ENCODE measurements at places on chromosomes 11 and 22. TPM values are rescaled to one million over a fixed set of nuclear protein-coding genes. Genes with fewer than 3 reads are reported as not detected.

Gene SCGB2A2
- not detected for total RNA-seq

Gene PHETA2
- total RNA-seq, result 2.5 TPM

Gene MYRF
- total RNA-seq, result 2.1 TPM

Gene CHKB
- 97.2 TPM for total RNA-seq

Gene LDHAL6A
- not detected for total RNA-seq

- DNase-seq, result no peak
- no peak overlapping the region for H3K27ac ChIP-seq
- peaks cover 68% of the 10 kb centered on the region for H3K4me1 ChIP-seq
- H3K27me3 ChIP-seq, result no peaks in the 10 kb centered on the region
- peaks cover 10% of the 10 kb centered on the region for H3K36me3 ChIP-seq
- no peak overlapping the region for H3K4me3 ChIP-seq
These were observed 36.9 kb downstream of the UBASH3B start for GRCh38 chr11:122692444-122692843.

GRCh38 chr22:30206944-30207343, 39.6 kb downstream of the LIF start:
- no peaks in the 10 kb centered on the region for H3K36me3 ChIP-seq
- no peak overlapping the region for H3K4me3 ChIP-seq
- peak overlapping the region; percentile 60 for H3K27ac ChIP-seq

- peaks cover 43% of the 10 kb centered on the region for H3K4me1 ChIP-seq
- DNase-seq, result peak; percentile 85
- H3K36me3 ChIP-seq, result peaks cover 14% of the 10 kb centered on the region
- H3K4me3 ChIP-seq, result no peak overlapping the region
These were observed 29.2 kb upstream of the XBP1 start for GRCh38 chr22:28829358-28830181.

DNA sequence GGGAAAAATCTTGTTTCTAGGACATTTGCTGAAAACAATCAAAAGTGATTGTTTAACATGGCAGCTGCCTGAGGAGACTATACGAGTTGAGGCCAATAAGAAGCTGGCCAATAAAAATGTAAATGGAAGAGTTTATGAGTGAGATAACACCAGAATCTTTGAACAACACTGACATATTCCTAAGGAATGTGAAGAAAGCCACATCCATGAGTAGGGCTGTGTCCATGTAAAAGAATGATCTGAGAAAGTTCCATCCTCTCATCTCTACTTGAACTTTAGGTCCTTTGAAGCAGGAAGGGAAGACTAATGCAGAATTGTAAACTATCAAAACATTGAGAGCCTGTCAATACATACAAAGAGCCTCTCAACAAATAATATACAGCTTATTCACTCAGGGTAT, 6.9 kb upstream of the CHORDC1 start:
- peaks cover 10% of the 10 kb centered on the region for H3K27me3 ChIP-seq
- no peak for DNase-seq
- H3K27ac ChIP-seq, result no peak overlapping the region
- peaks cover 2% of the 10 kb centered on the region for H3K4me1 ChIP-seq
- H3K36me3 ChIP-seq, result peaks cover 3% of the 10 kb centered on the region

GRCh38 chr22:50260801-50261614, 475 bp downstream of the MAPK12 start:
- no peak for DNase-seq
- H3K4me1 ChIP-seq, result peaks cover 6% of the 10 kb centered on the region
- H3K4me3 ChIP-seq, result peak overlapping the region; percentile 20
- no peak overlapping the region for H3K27ac ChIP-seq

DNA sequence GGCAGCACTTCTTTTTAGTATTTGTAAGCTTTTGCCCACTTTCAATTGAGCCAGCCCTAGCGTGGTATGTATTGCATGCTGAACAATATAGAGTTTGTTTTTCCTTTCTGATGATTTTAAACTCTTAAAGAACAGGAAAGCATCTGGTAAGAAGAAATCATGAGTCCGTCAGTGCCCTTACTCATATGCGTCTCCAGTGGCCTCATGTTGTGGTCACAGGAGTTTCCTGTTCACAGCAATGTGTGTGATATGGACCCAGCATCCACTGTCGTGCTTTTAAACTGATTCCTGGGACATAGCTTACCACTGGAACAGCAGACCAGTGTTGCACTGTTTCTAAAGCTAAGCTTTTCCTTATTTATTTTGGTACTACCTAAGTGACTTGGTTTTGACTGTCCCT, 40.1 kb downstream of the BID start:
- H3K4me1 ChIP-seq, result peaks cover 17% of the 10 kb centered on the region
- DNase-seq, result peak; percentile 76
- no peak overlapping the region for H3K4me3 ChIP-seq
- no peaks in the 10 kb centered on the region for H3K27me3 ChIP-seq
- H3K36me3 ChIP-seq, result peaks cover 13% of the 10 kb centered on the region
- peak overlapping the region; percentile 16 for H3K27ac ChIP-seq

- peaks cover 54% of the 10 kb centered on the region for H3K4me1 ChIP-seq
- DNase-seq, result peak; percentile 66
- peak overlapping the region; percentile 3 for H3K4me3 ChIP-seq
- H3K27me3 ChIP-seq, result peaks cover 19% of the 10 kb centered on the region
- H3K27ac ChIP-seq, result peak overlapping the region; percentile 67
- H3K36me3 ChIP-seq, result no peaks in the 10 kb centered on the region
These were observed 24.2 kb downstream of the PPFIBP2 start for GRCh38 chr11:7538031-7538430.

GRCh38 chr11:8913961-8914660, 3.1 kb downstream of the AKIP1 start:
- peaks cover under 1% of the 10 kb centered on the region for H3K27me3 ChIP-seq
- H3K4me3 ChIP-seq, result peak overlapping the region; percentile 60
- H3K4me1 ChIP-seq, result peaks cover 46% of the 10 kb centered on the region

DNA sequence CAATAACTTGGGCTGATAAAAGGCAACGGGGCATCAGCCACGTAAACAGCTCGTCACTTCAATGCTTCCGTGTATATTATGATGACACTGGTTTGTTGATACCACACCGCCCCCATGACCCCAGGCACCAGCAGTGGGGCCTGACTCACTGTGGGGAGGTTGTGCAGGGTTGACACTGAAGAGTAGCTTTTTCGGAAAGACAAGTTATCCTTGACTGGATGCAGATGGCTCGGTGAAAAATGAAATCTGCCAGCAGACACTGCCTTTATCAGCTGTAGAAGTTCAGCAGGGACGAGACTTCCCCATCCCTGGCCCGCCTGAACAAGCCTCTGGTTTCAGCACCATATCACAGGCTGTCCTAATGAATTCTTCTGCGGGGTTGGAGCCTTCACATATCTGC, 55.6 kb downstream of the WT1 start:
- no peaks in the 10 kb centered on the region for H3K4me1 ChIP-seq
- H3K27me3 ChIP-seq, result peaks cover 3% of the 10 kb centered on the region
- H3K36me3 ChIP-seq, result no peaks in the 10 kb centered on the region

DNA sequence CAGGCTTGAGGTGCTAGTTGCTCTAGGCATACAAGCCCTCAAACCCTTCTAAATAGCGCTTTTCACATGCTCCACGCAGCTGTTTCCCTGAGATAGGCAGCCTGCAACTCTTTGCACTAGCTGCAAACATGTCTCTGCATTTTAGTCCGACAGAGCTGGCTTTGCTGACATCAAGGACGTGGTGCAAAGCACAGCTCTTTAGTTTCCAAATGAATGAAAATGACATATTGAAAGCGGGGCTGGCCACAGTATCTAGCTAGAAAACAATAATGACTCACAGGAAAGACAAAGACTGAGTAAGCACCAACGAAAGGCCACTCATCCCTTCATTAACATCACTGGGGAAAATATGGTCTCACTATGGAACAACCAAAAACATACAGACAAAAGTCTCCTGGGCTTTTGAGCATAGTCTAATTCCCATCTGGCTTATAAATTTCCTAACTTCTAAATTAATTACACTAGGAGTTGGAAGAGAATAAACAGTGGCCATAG, 15.3 kb upstream of the ZC3H12C start:
- DNase-seq, result peak; percentile 86
- peaks cover 41% of the 10 kb centered on the region for H3K4me1 ChIP-seq
- H3K36me3 ChIP-seq, result peaks cover 33% of the 10 kb centered on the region
- peaks cover 8% of the 10 kb centered on the region for H3K27me3 ChIP-seq
- peak overlapping the region; percentile 43 for H3K4me3 ChIP-seq
- H3K27ac ChIP-seq, result peak overlapping the region; percentile 93

DNA sequence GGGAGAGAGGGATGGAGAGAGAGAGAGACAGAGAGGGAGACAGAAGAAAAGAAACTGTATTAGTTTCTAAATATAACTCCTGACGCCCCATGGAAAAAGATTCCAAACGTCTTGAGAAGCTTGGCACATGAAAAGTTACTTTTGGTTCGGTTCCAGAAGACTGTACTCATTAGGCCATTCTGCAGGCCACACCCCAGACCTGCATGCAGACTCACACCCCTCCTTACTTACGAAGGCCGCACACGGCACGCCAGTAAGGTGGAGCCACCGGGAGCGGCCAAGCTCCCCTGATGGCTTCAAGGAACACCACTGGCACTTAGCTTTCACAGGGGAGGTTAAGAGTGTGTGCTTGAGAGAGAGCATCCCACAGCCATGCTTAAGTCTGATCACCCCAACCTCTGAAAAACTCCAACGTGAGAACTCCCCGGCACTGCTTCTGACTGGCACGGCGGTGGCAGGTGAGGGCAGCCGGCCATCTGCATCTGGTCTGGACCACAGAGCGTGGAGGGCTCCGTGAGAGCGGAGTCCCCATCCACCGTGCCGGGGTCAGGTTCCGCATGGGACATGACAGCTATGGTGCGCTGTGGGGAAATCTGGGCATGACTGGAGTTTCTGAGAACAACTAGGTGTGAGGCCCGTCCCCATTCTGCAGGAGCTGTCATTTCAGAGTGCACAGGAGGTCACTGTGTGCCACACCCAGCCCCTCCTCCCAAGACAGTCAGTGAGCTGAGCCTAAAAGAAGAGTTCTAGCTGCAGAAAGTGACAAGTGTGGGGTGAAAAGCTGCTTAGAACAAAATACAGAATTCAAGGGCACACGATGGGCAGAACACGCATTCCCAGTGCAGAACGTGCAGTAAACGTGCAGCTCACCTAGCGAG, 62.4 kb downstream of the MYH9 start:
- H3K4me1 ChIP-seq, result peaks cover 46% of the 10 kb centered on the region
- no peak overlapping the region for H3K4me3 ChIP-seq
- H3K27ac ChIP-seq, result peak overlapping the region; percentile 72

GRCh38 chr22:47366026-47366767, 603.7 kb downstream of the TBC1D22A start:
- no peaks in the 10 kb centered on the region for H3K36me3 ChIP-seq
- H3K4me3 ChIP-seq, result no peak overlapping the region
- H3K27ac ChIP-seq, result no peak overlapping the region
- H3K4me1 ChIP-seq, result no peaks in the 10 kb centered on the region

DNA sequence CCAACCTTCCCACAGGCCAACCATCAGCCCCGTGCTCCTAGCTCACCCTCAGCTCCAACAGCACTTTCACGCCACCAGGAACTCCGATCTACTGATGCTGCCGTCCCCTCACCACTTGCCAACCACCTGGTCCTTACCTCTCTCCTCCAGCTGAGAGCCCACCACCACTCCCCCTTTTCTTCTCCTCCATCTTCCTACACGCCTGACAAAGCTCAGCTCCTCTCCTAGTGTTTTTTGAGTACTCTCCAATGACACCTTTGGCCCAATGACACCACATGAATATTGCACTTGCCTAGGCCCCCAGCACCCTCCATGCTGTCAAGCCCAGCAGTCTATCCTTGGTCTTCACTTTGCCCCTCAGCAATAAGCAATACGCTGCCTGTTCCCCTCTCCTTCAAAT, 30.7 kb downstream of the HIRA start:
- no peak overlapping the region for H3K4me3 ChIP-seq
- H3K27me3 ChIP-seq, result no peaks in the 10 kb centered on the region
- no peak for DNase-seq
- H3K27ac ChIP-seq, result no peak overlapping the region

DNA sequence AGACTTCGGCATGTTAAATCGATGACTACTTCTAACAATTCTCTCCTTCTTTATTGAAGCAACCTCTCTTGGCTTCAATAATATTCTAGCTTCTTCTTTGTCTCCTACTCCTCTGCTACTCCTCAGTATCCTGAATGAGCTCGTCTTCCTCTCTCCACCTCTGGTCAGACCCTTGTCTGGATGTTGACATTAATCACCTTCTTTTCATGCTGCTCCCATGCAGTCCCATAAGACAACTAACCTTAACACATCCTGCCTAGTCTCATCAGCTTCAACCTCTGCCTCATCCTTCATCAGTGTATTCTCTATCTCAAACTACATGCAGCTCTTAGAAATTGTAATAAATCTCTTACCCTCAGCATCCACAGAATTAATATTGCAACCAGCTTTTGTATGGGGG, 695.6 kb downstream of the CNTN5 start:
- no peak overlapping the region for H3K27ac ChIP-seq
- H3K4me1 ChIP-seq, result no peaks in the 10 kb centered on the region
- no peaks in the 10 kb centered on the region for H3K27me3 ChIP-seq
- DNase-seq, result no peak
- no peaks in the 10 kb centered on the region for H3K36me3 ChIP-seq
- no peak overlapping the region for H3K4me3 ChIP-seq

DNA sequence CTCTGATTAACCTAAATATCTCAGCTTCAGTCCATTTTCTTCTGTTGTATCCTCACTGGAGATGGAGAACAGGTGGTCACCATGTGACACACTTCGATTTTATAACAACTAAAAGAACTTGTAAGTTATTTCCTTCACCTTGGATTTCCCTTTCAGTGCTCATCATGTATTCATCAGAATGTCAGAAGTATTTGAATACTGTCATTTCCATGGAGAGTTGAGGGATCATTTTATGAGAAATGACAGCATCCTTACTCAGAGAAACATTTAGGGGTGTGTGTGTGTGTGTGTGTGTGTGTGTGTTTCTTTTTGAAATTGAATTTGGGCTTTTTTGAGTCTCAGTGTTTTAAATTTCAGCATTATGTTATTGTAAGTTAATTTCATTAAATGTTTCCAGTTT, 205.8 kb downstream of the ARHGAP42 start:
- H3K36me3 ChIP-seq, result no peaks in the 10 kb centered on the region
- H3K27ac ChIP-seq, result no peak overlapping the region
- no peaks in the 10 kb centered on the region for H3K4me1 ChIP-seq
- no peak for DNase-seq

DNA sequence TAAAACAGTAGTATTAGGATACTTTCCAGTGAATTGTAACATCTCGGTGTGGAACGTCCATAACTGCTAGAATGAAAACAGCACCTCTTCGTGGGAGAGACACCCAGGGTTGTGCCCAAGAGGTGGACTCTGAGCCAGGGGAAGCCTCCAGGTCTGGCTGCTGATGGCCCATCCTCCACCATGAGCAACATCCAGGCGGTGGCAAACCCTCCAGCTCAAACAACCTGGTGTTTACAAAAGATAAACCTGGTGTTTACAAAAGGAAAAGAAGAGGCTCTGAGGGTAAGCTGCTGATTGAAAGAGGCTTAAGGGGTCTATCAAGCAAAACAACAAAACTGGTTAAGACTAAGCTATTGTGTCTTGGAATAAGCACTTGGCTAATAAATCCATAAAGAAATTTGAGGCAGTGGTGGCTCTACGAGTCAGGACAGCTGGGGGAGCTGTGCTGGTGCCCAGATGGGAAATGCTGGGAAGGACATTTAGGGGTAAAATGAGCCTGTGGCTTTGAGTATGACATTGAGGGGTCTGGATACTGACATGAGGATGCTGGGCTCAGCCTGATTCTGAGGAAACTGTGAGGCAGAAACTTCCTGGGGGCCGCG, 909.0 kb downstream of the BRD1 start:
- peak; percentile 7 for DNase-seq
- no peak overlapping the region for H3K27ac ChIP-seq
- no peaks in the 10 kb centered on the region for H3K36me3 ChIP-seq
- no peak overlapping the region for H3K4me3 ChIP-seq

- H3K4me3 ChIP-seq, result no peak overlapping the region
- H3K27me3 ChIP-seq, result no peaks in the 10 kb centered on the region
- peaks cover 30% of the 10 kb centered on the region for H3K4me1 ChIP-seq
- DNase-seq, result no peak
These were observed 6.9 kb downstream of the BCR start for GRCh38 chr22:23187211-23187610.
